ENCODE measurements at places on chromosomes 16 and 17. TPM values are rescaled to one million over a fixed set of nuclear protein-coding genes. Genes with fewer than 3 reads are reported as not detected.

TBC1D3 gene
- 0.34 TPM for polyA plus RNA-seq

EXOC7 gene
- polyA plus RNA-seq, result 84.2 TPM

PRM1 gene
- not detected for polyA plus RNA-seq

KRTAP4-1 gene
- polyA plus RNA-seq, result not detected

MED1 gene
- polyA plus RNA-seq, result 27.0 TPM

LPCAT2 gene
- 20.9 TPM for polyA plus RNA-seq

PMP22 gene
- 189 TPM for polyA plus RNA-seq

PTX4 gene
- polyA plus RNA-seq, result 0.59 TPM

CACNG1 gene
- polyA plus RNA-seq, result 340 TPM

XYLT1 gene
- polyA plus RNA-seq, result 6.4 TPM

DNA sequence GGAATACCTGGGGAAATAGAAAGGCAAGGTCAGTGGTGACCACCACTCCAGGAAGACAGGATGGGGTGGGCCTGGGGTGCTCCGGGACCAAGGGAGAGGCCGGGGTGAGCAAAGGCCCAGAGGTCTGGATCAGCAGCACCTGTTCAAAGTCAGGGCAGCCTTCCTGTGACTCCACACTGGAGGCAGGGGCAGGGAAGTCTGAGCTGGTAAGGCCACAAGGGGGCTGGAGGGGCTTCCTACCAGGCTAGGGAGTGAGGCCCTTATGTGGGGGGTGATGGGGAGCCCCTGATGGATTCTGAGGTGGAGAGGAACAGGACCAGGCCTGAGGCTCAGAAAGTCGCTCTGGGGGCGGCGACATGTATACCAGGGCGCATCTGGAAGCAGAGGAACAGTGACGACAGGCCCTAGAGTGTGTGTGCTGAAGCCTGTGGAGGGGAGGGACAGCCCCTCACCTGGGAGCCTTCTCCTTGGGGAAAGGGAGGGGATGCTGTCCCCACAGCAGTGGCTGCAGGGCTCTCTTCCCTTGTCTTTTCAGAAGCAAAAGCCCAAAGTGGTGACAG, 3.7 kb downstream of the C16orf78 start:
- no peak for DNase-seq

DNA sequence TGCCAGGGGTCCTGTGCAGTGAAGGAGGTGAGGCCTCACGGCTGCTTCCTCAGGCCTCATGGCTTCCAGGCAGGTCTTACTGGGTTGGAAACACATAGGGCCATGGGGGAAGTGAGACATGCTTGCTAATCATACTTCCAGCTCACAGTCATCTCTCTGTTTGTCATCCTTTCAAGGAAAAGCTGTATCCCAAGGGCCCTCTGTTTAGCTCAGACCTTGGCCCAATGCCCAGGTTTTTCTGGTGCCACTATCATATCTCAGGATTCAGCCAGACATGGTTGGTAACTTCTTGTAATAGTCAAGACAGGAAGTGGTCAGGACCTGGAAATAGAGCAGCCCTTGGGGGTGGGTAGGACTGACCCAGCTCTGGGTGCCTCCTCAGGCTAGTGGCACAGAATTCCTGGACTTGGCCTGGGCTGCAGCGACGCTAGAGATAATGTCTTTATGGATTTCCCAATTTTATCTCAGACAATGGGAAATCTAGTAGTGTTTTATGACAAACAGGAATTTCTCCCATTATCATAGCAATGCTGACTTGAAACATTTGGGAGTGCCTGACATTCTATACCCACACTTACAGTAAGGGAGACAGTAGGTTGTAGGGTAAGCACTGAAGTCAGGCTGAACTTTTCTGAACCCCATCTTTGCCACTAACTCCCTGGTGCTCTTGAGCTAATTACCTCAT, 13.5 kb upstream of the ITGB3 start:
- DNase-seq, result peak; percentile 65

- no peak for DNase-seq
Observed at GRCh38 chr17:20291853-20292252, 175.5 kb downstream of the LGALS9B start.

DNA sequence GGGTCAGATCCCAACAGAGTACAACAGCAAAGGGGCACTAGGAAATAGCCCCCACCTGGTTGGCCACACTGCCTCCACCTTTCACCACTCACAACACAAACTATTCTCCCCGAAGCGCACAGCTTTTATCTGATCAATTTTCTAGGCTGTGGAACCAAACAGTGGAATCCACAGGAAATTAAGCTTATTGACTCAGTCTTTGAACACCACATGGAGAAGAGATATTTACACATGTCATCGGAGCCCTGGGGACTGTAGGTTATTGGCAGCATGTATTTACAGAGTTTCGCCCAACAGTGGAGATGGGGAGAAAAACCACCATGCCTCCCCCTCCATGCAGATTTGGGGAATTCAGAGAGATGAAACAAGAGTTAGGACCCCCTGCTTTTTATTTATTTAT, 154.8 kb downstream of the XYLT1 start:
- no peak for DNase-seq

DNA sequence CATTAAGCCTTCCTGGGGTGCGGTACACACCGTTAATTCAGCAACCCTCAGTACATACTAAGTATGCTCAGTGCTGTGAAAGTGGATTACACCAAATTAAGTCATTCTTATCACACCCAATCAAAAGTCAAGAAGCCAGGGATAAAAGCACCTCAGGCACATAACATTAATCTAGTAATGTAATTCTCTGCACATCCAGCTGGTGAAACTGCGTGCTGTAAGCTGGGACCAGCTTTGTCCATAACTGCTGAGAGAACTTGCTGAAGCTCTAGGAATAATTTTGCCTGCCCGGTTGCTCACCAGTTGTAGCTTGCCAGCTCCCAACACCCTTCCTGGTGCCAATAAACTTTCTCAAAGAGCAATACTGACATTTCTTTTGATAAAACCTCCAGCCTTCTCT, 44.9 kb downstream of the SLC47A1 start:
- DNase-seq, result no peak

- DNase-seq, result no peak
Observed at GRCh38 chr17:17929655-17930380, 42.4 kb downstream of the TOM1L2 start.

DNA sequence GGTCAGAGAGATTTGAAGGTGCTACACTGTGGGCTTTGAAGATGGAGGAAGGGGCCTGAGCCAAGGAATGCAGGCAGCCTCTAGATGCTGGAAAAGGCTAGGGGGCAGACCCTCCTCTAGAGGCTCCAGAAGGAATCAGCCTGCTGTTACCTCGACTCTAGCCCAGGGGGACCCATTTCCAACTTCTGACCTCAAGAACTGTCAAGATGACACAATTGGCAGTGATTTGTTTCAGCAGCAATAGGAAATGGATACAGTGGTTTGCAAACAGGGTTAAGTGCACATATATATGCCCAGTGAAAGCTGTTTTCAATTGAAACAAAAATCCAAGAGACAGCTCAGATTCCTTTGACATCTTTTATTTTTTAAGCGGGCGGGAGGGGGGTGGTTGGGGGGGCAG, 3.7 kb upstream of the ZDHHC1 start:
- no peak for DNase-seq

DNA sequence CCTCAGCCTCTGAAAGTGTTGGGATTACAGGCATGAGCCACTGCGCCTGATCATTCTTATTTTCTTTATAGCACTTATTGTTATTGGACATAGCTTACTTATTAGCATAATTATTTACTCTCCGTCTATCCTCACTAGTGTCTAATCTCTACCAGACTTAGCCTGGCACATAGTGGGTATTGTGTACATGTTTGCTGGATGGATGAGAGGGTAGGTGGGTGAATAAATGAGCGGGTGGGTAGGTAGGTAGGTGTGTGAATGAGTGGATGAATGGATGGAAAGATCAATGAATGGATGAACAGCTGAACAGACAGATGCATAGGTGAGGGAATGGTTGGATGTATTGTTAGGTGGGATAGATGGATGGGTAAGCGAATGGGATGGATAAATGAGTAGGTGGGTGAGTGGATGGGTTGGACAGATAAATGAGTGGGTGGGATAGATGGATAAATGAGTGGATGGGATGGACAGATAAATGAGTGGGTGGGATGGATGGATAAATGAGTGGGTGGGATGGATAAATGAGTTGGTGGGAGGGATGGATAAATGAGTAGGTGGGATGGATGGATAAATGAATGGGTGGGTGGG, 51.9 kb downstream of the ABCC6 start:
- no peak for DNase-seq

GRCh38 chr17:64236827-64237403, 26.1 kb downstream of the TEX2 start:
- DNase-seq, result no peak

DNA sequence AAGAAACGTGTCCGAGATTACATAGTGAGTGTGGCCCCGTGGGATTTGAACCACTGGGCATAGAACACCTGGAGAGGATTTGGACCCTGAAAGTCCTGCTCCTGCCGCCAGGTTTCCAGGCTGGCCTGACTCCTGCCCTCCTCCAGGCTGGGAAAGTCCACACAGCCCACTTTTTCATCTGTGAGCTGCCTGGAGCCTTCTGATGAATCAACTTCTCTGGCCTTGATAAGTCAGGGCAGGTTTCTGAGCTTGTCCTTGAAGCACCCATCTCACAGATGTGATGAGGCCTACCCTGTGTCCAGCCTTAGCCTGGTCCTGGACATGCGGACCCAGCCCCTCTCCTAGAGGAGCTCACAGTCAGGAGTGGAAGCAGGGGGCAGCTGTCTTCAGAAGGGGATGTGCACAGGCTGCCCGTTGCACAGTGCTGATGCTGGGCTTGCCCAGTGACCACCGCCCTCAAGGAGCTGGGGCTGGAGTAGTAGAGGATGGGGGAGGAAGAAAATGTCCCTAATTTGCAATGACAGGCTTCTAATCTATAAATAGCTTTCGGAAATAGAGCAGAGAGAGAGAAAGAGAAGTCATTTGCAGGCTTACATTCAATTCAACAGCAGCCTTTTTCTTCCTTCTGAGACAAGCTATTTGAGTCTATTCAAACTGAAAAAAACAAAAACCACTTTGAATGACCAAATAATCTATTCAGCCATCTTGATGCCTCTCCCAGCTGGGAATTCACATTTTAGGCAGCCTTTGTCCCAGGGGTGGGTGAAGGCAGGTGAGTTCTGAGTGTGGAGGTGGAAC, 73.5 kb upstream of the DNAJA2 start:
- DNase-seq, result no peak

GRCh38 chr16:9090101-9090959, 1.1 kb upstream of the HAPSTR1 start:
- DNase-seq, result peak; percentile 35

DNA sequence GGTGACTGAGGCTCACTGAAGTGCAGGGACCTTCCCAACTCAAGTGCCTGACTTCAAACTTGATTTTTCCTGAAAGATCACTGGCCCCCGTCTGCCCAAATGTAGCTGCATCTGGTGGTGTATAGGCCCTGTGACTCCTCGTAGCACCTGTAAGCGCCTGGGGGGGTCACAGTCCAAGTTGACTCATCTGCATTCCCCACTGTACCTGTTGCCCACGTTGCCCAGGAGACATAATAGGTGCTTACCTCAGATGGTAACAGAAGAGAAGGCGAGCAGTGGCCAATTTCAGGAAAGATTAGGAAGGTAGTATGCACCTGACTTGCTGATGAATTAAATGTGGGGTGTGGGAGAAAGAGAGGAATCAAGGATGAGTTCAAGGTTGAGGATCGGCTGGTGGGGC, 44.1 kb upstream of the EMP2 start:
- no peak for DNase-seq

- no peak for DNase-seq
Observed at GRCh38 chr17:18382441-18383078, 5.0 kb downstream of the EVPLL start.

DNA sequence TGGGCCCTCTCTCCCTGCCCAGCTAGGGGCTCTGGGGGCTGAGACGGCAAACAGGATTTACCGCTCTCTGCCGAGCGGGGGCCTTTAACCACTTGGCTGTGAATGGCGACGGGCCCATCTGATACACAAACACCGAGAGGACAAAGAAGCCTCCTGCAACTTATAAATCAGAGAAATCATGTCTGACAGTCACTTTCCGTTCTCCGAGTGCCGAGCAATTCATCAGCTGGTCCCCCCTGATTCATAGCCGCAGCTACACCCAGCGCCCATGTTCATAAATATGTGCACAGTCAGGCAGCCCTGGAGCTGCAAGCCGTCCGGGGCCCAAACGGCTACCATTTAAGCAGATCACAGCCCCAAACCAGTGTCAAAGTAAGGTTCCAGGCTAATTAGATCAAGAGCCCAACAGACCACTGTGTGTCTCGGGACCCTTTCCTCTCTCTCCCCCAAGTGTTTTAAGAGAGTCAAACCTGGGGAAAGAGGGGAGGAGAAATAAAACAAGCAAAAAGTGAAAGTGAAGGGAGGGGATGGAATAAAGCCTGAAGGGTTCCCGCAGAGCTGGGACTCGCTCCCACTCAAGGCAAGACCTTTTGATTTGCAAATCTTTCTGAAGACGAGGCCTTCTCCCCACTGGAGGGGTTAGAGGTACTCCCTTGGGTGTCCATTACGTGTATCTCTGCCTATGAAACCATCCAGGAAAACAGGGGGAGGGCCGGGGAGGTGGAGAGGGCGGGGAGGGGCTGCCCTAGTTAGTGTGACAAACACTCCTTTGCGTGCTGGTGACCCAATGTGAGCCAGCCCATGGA, 154.7 kb downstream of the C16orf78 start:
- DNase-seq, result peak; percentile 29

All from hindlimb muscle (tissue), 1 donor.